ENCODE measurements at places on chromosomes 7 and 10.

- DNase-seq: no peak
- H3K4me1 ChIP-seq: no peaks in the 10 kb centered on the region
- no peaks in the 10 kb centered on the region for H3K36me3 ChIP-seq
Measured at GRCh38 chr10:68871731-68872342, 29.3 kb upstream of the DDX50 start.

- H3K27me3 ChIP-seq: no peaks in the 10 kb centered on the region
- no peak for DNase-seq
- no peaks in the 10 kb centered on the region for H3K36me3 ChIP-seq
Measured at GRCh38 chr10:64659311-64659710, 1138.1 kb downstream of the REEP3 start.

DNA sequence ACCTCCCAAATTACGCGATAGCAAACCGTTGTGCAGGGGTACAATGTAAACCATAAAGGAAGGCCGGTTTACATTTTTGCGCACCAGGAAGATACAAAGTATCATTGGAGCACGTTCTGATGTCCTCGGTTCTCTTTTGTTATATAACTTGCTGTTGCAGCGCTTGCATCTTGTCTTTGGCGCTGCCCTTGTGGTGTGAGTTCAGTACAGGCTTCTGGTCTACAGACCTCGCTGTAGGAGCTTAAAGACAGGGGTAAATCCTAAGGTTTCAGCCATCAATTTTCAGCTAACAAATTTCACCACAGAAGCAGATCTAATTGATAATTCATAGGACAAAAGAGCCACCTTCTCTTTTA is 1.5 kb upstream of the MKX start:
- no peak overlapping the region for H3K27ac ChIP-seq
- DNase-seq: no peak
- H3K4me3 ChIP-seq: no peak overlapping the region
- H3K4me1 ChIP-seq: peaks cover 34% of the 10 kb centered on the region
- no peaks in the 10 kb centered on the region for H3K36me3 ChIP-seq
- peaks cover 46% of the 10 kb centered on the region for H3K27me3 ChIP-seq

DNA sequence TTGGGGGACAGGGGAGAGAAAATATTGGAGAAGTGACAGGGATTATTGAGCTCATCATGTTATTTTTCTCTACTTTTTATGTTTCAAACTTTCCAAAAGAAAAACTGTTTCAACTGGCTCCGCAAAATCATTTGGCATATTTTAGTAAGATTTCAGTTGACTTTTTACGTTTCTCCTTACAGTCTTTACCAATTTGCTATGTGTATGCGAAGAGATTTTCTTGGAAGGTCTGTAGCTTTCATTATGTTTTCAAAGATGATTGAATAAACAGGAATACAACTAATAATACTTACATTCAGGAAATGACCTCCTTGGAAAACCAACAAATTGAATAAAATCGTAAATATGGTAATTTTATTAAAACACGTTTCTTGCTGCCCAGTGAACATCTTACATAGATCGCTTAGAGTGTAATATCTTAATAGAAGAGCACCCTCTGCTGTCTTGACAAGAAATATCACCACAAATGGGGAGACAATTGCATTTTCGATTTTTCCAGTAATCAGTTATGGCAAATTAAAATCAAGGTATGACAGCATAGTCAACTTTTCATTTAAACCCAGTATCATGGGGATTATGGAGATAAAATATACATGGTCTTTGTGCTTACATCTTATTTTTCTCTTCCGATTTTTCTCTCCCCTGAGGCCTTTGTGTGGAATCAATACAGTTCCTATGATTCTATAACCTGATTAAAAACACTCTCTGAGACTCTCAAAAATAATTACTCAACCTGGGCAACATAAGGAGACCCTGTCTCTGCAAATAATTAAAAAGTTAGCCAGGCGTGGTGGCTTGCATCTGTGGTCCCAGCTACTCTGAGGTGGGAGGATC is 43.1 kb downstream of the MBL2 start:
- no peak for DNase-seq
- no peaks in the 10 kb centered on the region for H3K36me3 ChIP-seq
- no peaks in the 10 kb centered on the region for H3K27me3 ChIP-seq
- H3K4me1 ChIP-seq: no peaks in the 10 kb centered on the region
- no peak overlapping the region for H3K27ac ChIP-seq
- H3K4me3 ChIP-seq: no peak overlapping the region

GRCh38 chr7:83504330-83504729 is 144.6 kb downstream of the SEMA3E start:
- no peaks in the 10 kb centered on the region for H3K4me1 ChIP-seq
- H3K36me3 ChIP-seq: no peaks in the 10 kb centered on the region
- no peaks in the 10 kb centered on the region for H3K27me3 ChIP-seq
- H3K4me3 ChIP-seq: no peak overlapping the region

DNA sequence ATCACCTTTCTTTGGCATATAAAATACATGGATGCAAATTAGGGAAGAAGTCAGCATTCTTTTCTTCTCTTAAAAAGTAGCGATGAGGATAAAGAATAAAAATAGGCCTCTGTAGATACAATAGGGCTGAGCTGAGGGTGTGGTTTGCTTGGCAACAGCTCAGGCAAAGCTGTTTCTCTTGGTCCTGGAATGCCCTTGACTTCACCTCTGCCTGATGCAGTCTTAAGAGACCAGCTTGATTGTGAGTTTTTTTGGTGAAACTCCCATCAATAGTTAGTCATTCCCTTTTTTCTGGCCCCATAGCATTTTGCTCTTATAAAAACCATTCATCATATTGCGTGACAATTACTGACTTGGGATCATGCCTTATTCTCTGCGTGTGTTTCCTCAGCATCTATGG is 42.1 kb upstream of the MKLN1 start:
- H3K27ac ChIP-seq: no peak overlapping the region
- H3K27me3 ChIP-seq: no peaks in the 10 kb centered on the region
- no peaks in the 10 kb centered on the region for H3K36me3 ChIP-seq
- no peak overlapping the region for H3K4me3 ChIP-seq
- DNase-seq: no peak

DNA sequence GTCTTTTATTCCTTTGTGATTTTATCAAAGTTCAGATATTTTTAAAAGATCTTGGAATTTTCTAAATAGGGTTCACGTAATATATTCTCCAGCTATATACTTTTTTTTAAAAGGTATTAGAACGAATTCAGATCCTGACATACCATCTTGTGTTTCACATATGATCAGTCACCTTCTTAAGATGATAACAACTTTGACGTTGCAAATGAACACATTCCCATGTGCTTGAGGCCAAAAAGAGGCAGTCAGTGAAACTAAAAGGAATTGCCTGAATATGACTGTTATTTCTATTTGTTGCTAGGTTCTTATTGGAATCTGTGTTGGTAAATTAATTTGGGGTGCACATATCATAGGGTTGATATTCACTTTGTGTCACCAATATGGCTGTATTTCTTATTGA is 310.1 kb downstream of the MDFIC start:
- peaks cover 5% of the 10 kb centered on the region for H3K4me1 ChIP-seq
- no peaks in the 10 kb centered on the region for H3K27me3 ChIP-seq
- no peak for DNase-seq

- no peak for DNase-seq
- peaks cover 5% of the 10 kb centered on the region for H3K27me3 ChIP-seq
- no peak overlapping the region for H3K4me3 ChIP-seq
- no peak overlapping the region for H3K27ac ChIP-seq
- H3K4me1 ChIP-seq: no peaks in the 10 kb centered on the region
Measured at GRCh38 chr10:70932392-70933196, 44.2 kb upstream of the PCBD1 start.

DNA sequence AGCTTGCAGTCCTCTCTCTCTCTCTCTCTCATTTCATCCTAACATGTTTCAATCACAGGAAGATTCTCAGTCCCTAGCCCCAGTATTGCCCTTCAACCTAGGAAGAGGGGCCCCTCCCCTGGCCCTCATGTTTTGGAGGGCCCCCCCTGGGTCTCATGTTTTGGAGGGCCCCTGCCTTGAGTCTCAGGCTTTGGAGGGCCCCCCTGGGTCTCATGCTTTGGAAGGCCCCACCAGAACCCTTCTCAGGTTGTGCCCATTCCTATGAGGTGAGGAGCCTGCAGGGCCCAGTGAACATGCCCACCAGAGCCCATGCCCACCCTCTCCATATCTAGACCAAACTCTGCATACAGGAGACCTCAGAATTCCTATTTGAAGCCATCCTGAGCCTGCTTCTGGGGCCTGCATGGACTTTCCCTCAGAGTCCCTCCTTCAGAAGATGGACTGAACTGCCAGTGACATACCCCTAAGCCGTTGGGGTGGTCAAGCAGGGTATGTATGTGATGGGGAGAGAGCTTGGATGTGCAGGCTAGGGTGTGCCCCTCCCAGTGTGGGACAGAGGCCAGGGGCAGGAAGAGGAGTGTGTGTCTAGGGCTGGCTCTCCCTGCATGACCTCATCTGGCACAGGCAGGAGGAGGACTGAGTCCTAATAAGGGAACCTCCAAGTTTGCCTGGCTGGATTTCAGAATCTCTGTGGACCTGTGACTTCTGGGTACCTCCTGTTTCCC is 8.1 kb upstream of the VDAC2 start:
- DNase-seq: no peak
- no peaks in the 10 kb centered on the region for H3K27me3 ChIP-seq

DNA sequence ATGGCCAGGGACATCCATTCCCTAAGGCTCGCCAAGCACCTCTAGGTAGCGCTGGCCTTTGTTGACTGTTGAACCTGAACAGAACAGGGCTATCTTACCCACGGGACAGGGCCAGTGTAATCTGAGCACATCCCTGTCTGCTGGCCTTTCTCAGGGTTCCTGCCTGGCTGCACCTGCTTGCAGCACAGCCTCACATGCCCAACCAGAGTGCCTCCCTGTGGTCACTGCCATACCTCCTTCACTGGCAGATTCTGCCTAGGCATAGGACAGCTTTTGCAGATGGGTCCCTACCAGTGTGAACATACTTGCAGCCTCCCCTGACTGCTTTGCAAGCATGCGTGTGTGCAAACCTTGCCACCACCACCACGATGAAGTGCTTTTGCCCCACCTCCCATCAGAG is 15.8 kb upstream of the LIPN start:
- no peak for DNase-seq
- H3K4me3 ChIP-seq: no peak overlapping the region
- no peaks in the 10 kb centered on the region for H3K36me3 ChIP-seq
- H3K27ac ChIP-seq: no peak overlapping the region

- no peak overlapping the region for H3K4me3 ChIP-seq
- no peaks in the 10 kb centered on the region for H3K4me1 ChIP-seq
- no peaks in the 10 kb centered on the region for H3K27me3 ChIP-seq
- no peaks in the 10 kb centered on the region for H3K36me3 ChIP-seq
- no peak for DNase-seq
- H3K27ac ChIP-seq: no peak overlapping the region
Measured at GRCh38 chr7:118080947-118081346, 103.0 kb upstream of the LSM8 start.

DNA sequence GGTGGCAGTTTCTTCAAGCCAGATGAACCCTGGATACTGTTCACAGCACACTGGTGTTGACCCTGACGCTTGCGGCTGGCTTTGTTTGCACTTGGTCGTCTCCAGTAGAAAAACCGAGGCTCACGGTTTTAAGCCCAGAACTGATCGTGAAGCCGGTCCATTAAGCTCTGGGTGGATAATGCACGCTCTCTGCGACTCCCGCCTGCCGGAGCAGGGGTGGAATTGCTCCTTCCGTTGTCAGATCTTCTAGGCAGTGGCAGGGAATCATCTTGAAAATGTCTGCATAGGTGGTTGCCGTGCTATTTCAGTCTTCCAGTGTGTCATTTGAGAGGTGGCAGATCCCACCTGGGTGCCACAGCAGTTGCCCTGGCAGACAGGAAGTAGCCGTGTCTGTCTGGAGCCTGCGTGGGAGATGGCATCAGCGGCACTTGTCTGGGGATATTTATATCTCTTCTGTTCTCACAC is 35.9 kb upstream of the AP5Z1 start:
- H3K4me3 ChIP-seq: peak overlapping the region; percentile 42
- no peaks in the 10 kb centered on the region for H3K36me3 ChIP-seq
- H3K27ac ChIP-seq: peak overlapping the region; percentile 56

DNA sequence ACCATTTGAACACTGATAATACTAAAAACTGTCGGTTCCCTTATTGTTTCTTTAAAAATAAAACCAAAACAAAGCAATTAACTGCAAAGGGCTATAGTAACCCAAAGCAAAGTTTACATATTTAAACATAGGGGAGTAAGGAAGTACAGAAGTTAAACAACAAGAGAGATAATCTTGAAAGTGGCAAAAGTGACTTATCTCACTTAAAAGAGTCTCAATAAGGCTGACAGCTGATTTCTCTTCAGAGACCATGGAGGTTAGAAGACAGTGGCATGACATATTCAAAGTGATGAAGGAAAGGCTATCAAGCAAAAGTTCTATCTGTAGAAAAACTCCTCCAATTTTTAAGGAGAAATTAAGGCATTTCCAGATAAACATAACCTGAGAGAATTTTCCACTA is 233.5 kb upstream of the HDAC9 start:
- H3K27me3 ChIP-seq: no peaks in the 10 kb centered on the region
- no peak for DNase-seq
- no peaks in the 10 kb centered on the region for H3K4me1 ChIP-seq
- no peak overlapping the region for H3K4me3 ChIP-seq

GRCh38 chr10:44591911-44592310 is 207.0 kb upstream of the CXCL12 start:
- H3K27ac ChIP-seq: no peak overlapping the region
- H3K4me3 ChIP-seq: no peak overlapping the region
- no peak for DNase-seq
- no peaks in the 10 kb centered on the region for H3K4me1 ChIP-seq
- no peaks in the 10 kb centered on the region for H3K27me3 ChIP-seq

GRCh38 chr7:116812860-116813259 is 49.5 kb upstream of the CAPZA2 start:
- H3K4me3 ChIP-seq: no peak overlapping the region
- no peaks in the 10 kb centered on the region for H3K27me3 ChIP-seq
- DNase-seq: no peak

DNA sequence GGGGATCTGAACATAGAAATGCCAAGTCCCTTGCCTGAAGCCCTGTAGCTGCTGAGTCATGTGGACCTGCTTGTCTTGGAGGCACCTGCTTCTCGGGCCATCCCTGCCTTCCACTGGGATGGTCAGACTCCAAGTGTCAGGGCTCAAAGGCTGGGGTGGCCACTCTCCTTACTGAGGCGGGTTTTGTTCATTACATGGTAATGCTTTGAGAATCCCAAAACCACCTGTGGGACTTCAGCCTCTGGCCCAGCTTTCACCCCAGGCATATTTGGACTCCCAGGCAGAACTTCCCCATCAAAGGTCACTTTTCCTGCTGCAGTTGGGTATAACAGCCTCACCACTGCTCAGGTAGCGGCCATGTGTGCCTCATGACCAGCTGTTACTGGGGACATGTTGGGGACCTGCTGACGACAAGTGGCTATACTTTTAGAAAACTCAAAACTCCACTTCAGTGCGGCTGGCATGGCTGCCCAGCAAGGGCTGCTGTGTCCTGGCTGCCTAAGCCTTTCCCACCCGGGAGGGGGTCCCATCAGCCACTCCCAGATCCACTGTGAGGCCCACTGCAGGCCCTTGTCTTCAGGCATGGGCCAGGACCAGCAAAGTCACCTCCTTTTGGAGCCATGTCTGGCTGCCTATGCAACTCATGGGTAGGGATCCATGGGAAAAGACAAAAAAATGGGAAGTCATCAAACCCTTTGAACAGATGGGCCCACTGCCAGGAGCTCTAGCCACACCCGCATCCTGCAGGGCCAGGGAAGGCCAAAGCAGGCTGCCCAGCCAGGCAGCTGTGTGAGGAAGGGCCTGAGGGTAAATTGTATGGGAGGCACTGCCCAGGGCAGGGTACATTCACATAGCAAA is 96.7 kb downstream of the ARHGAP22 start:
- H3K27me3 ChIP-seq: no peaks in the 10 kb centered on the region
- no peak overlapping the region for H3K27ac ChIP-seq
- H3K36me3 ChIP-seq: no peaks in the 10 kb centered on the region
- no peaks in the 10 kb centered on the region for H3K4me1 ChIP-seq
- no peak for DNase-seq

GRCh38 chr10:103666087-103666761 is 172.7 kb downstream of the NEURL1 start:
- no peaks in the 10 kb centered on the region for H3K27me3 ChIP-seq
- DNase-seq: no peak
- no peak overlapping the region for H3K4me3 ChIP-seq
- no peaks in the 10 kb centered on the region for H3K36me3 ChIP-seq
- H3K4me1 ChIP-seq: peaks cover 11% of the 10 kb centered on the region

All from CD8-positive, alpha-beta memory T cell (primary cell).